ENCODE measurements at places on chromosomes 6 and 20.

DNA sequence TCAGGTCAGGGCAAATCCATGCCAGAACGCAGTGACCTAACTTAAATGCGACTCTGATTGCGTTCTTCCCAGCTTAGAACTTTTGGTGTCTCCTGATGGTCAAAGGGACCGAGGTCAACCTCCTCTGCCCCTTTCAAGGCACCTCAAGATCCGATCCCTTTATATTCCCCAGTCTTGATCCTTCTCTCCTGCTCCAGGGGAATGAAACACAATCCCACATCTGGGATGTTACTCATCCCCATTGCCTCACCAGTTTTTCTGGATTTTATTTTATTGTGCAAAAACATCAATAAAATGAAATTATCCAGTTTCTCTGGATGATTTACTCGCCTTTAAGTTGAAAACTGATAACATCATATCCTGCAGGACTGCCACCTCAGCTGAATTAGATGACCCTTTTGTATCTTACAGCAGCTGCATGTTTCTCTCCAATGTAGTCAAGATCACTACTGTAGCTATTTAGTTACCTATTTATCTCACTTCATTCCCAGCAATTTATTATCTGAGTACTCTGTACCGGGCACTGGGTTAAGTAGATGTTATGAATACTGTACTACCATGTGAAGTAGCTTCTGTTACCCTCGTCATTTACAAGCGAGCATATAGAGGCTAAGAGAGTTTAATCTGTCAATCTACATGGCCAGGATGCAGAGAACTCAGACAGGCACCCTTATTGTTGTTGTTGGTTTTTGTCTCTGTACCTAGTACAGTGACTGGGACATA lies 44.0 kb downstream of the IRAK1BP1 start:
- no peak for DNase-seq

- DNase-seq = no peak
These were observed 75.1 kb downstream of the QKI start for GRCh38 chr6:163489584-163489983.

GRCh38 chr20:14634665-14635064 lies 297.3 kb upstream of the FLRT3 start:
- DNase-seq = no peak

- DNase-seq = no peak
These were observed 265.3 kb downstream of the TSHZ2 start for GRCh38 chr20:53237461-53237860.

GRCh38 chr6:120254651-120255050 lies 905.1 kb upstream of the MAN1A1 start:
- DNase-seq = no peak

DNA sequence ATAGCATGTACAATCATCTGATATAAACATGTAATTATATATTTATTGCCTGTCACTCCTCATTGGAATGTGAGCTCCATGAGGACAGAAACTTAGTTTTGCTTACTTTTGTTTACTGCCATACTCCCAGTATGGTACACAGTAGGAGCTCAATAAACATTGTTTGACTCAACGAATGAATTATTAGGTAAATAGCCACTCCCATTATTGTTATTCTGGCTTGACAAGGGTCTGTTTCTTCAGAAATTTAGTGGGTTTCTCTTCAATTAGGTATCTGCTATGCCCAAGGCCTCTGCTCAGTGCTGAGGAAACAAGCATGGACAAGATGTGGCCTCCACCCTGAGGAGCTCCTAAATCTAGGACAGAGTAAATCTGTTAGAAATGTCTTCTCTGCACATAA lies 6.3 kb downstream of the BCL2L1 start:
- no peak for DNase-seq

DNA sequence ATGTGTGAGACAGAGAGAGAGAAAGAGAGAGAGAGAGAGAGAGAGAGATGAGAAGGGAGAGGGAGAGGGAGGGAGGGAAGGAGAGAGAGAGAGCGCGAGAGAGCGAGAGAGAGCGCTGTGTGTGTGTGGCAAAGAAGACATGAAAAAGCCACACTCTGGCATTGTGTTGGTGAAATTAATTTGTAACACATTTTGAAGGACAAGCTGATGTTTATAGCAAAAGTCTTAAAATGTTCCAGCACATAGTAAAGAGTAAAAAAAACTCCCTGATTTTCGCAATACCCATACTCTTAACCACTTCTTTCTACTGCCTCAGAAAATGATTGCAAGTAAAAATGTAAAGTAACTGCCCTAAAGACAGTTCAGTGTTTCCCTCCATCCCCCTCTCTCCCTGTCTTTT lies 56.7 kb downstream of the SLC22A1 start:
- DNase-seq = no peak

DNA sequence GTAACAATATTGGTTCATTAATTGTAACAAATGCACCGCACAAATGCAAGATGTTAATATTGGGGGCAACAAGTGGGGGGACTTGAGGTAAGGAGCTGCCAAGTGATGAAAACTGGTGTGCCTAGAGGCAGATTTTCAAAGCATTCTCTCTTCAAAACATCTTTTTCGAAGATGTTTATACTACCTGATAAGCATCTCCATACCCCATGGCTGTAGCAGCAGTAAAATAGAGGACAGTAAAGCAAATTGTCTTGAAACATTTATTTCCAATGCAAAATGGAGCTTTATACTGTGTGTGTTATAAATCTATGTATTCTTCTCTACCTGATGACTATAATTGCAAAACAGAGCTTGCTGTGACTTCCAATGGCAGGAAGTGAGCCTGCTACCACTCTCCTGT lies 42.5 kb downstream of the MYLIP start:
- no peak for DNase-seq

DNA sequence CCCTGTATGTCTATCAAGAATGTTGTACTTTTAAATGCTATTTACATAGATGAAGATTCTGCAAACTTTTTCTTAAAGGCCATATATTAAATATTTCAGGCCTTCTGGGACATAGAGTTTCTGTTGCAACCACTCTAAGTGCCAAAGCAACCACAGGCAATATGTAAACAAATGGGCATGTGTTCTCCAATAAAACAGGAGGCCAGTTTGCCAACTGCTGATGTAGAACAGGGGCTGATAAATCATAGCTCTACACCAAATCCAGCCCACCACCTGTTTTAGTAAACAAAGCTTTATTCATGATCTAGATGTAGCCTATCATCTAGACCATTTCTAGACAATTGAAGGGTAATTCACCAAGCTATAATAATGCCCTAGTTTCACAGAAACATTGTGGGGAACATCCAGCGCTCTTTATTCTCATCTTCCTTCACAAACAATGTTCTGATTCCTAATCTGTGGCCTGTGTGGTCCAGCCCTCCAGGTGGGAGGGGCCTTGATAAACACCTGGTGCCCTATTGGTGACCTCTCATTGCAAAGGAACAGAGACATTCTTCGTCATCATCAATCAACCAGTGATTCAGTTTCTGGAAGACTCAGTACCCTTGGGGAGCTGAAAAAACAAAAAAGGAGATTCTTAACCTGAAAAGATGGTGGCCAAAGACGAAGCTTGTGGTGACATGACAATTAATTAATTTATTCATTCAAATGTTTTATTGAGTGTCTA lies 80.2 kb downstream of the PREP start:
- no peak for DNase-seq

GRCh38 chr6:151719070-151719469 lies 88.4 kb upstream of the ESR1 start:
- no peak for DNase-seq

GRCh38 chr20:13029687-13030375 lies 21.1 kb downstream of the SPTLC3 start:
- DNase-seq = no peak

- no peak for DNase-seq
These were observed 133.5 kb upstream of the TMEM170B start for GRCh38 chr6:11404081-11404480.

Measured in head of caudate nucleus (tissue), 42 donors.